ENCODE measurements at places on chromosomes 12 and 14.

DNA sequence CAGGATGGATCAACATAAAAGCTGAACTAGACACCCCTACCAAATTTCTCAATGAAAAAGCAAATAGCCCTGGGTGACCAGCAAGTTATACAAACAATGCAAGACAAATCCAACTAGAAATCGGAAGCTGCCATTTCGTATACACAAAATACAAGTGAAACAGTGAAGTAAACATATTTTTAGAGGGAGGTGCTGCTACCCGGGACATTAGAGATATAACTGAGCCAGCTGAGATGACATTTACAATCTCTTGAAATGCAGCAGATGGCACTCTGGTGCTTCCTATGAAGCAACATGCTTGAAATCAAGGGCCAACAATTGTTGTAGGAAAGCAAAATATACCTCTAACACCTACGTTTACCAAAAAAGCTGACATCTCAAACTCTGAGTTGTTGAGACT, 25.5 kb downstream of the BDKRB1 start:
- DNase-seq: no peak

- no peak for DNase-seq
Measured at GRCh38 chr14:33979613-33980276, 28.9 kb upstream of the EGLN3 start.

- peak; percentile 19 for DNase-seq
Measured at GRCh38 chr12:92921877-92922276, 7.2 kb downstream of the EEA1 start.

- no peak for DNase-seq
Measured at GRCh38 chr12:15852383-15852782, 29.8 kb upstream of the STRAP start.

DNA sequence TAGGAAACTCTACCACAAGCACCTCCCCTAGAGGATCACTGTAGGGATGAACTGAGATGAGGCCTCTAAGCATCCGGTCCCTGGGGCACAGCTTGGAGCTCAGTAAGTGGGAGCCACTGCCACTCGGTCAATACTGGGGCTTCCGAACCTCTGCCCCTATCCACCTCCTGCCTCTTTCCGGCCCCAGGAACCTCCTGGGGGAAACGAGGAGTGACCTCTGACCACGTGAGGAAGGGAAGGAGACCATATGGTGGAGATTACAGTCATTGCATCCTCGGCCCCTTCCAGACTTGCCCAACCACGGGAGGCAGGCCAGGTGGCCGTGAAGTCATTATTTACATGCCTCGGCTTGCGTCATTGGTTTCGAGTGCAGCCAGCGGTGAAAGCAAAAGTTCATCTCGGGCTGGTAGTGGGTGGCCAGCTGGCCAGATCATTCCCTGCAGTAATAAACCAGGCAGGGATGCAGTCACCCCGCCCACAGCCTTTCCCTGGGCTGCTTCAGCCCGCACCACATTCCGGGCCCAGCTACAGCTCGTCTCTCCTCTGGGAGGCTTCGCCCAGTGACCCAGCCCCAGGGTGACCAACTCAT, 65.4 kb downstream of the C14orf132 start:
- no peak for DNase-seq

DNA sequence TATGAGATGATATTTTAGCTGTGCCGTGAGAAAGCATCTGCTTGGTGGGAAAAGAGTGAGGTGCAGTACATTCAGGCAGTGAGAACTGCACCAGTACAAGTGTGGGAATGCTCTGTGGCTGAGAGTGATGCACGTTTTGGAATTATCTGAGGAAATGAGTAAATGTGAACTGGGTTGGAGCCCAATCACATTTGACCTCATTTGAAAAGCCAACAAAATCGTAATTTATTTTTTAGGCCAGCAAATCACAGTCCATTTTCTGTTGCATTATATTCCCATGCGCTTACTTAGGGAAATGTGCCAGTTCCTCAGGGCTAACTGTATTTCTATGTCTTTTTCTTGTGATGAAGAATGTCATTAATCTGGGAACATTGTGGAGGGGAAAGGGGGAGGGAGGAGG, 77.3 kb downstream of the SNAPC1 start:
- DNase-seq: no peak

DNA sequence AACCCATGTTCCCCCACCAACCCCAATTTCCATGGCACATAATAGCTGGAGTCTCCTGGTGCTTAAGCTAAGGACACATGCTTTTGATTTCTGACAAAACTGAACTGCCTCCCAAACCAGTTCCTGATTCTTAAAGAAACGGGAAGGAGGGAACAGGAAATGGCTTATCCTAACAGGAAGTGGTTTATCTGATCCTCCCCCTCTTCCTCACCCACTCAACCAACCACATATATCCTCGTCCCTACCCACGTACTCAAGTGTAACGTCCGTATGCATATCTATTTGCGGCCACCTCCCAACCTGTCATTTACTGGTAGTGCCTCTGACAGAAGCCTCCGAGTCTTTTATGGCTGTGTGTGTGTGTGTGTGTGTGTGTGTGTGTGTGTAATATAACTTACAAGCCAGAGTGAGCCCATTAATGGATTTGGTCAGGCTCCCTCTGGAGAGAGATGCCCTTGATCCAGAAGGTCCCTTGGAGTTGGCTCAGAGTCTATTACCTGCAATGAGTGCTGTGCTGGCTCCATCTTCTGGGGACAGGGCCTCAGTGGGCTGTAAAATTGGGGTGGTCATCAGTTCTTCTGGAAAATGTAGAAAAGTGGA, 7.7 kb downstream of the DAZAP2 start:
- DNase-seq: peak; percentile 45

GRCh38 chr12:71935594-71935993, 3.1 kb upstream of the TPH2 start:
- no peak for DNase-seq

DNA sequence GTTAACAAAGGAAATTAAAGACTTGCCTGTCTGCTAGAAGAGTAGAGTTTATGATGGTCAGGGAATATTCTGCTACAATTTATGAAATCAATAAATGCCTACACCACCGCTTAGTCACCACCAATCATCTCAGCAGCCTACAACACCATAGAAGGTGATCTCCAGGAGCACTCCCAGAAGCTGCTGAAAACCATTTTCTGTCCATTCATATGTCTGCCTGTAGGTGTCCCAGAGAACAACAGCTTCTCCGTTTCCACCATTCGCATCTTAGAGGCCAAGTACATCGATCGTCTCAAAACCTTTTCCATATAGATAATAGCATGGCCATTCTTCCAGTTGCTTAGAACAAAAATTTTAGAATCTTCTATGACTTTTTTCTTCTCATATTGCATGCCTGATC, 303.4 kb downstream of the KCNC2 start:
- no peak for DNase-seq

GRCh38 chr14:94225460-94226378, 51.6 kb downstream of the PPP4R4 start:
- DNase-seq: no peak

DNA sequence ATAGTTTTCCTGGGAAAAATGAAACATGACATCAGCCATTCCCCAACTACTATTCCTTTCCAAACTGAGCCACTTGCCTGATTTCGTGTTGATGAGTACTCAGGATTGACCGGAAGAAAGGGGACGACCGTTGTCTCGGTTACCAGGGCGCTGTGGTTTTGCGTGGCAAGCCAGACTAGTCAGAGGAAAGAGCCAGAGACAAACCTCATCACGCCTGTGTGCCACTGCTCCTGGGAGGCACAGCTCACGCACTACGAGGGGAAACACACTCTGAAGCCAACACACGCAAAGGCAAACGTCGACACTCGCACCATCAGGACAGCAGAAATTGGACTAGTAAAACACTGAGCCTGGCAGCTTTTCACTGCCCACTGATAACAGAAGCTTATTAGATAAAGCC, 35.0 kb downstream of the GIT2 start:
- no peak for DNase-seq

DNA sequence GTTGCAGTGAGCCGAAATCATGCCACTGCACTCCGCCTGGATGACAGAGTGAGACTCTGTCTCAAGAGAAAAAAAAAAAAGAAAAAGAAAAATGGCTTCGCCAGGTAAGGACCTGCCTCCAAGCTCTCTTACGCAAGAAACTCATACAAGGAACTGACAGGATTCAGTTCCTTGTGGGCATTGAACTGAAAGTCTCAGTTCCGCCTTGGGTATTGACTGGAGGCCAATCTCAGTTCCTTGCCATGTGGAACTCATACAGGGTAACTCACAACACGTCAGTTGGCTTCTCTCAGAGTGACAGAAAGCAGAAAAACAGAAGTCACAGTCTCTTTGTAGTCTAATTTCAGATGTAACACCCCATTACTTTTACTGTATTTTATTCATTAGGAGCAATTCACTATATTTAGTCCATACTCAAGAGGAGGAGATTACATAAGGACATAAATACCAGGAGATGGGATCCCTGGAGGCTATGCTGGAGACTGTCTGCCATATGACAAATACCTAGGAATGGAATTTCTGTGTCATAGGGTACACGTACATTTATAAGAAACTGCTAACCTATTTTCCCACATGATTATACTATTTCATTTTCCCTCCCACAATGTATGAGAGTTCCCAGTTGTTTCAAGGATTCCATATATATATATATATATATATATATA, 11.4 kb upstream of the NOPCHAP1 start:
- no peak for DNase-seq

DNA sequence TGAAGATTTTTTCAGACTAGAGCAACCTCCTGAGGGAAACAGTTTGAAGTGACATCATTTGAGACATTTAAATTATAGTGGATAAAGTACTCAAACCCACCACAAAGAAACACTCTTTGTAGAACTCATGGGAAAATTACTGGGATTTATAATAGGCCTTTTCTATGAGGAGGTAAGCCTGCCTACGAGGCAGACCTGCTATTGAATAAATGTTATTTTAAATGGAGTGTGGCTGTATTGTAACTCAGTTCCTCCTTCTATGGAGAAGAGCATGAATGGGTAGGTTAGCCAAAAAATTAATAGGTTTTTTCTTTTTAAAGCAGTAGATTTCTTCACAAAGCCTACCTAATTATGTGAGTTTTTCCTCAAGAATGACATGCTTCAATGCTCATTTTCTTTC, 63.7 kb upstream of the PLEKHA5 start:
- DNase-seq: no peak

DNA sequence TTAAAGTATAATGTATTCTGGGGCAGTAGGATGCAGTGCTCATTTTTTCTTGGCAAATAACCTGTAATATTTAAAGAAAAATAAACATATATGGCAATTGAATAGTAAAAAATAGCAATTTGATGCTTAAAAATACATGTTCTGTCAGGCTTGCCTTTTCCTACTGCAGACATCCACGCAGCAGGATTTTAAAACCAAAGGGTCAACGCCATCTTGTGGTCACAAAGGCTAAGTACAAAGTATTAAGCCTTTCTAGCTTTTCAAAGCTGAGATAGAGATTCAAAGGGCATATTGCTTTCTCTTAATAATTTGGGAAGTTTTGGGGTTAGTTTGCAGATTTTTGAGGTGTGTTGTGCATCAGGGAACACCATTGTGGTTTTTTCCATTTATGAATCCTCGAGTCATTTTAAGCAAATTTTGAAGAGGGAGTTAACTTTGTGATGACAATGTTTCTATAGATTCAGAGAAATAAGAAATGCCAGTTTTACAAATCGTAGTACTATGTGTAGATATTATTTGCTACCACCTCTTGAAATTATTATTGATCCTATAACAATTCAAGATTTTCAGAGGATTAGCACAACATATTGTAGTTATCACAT, 4.7 kb upstream of the CCER1 start:
- no peak for DNase-seq

DNA sequence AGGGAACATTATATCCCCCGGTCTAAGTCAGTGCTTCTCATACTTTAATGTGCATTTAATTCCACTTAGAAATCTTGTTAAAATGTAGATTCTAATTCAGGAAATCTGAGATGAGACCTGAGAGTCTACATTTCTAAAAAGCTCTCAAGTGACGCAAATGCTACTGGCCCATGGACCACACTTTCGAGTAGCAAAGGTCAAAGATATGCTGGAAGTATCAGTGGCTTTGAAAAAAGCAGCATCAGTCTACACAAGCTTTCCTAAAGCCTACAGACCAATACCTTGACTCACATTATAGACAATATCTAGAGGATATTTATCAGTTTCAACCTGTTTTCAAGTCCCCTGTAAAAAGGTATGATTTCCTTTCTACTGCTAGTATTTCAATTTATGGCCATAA, 248.6 kb downstream of the CEP128 start:
- no peak for DNase-seq

- no peak for DNase-seq
Measured at GRCh38 chr14:79614448-79614847, 596.9 kb downstream of the DIO2 start.

DNA sequence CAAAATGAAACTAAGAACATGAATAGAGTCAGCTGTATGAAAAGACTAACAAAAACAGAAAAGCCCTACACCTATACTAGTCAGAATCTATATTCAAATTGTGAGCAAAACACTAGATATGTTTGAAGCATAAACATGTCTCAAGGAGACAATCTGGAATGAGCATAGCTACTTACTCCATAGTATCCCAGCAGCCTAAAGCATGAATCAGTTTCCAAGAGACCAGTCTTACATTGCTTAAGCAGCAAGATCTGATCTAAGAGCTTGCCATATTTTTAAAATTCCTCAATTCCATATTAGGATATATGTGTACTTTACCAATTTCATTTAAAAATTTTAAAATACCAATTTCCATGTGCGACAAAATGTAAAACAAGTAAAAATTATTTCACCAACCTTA, 7.7 kb downstream of the CAPS2 start:
- no peak for DNase-seq

DNA sequence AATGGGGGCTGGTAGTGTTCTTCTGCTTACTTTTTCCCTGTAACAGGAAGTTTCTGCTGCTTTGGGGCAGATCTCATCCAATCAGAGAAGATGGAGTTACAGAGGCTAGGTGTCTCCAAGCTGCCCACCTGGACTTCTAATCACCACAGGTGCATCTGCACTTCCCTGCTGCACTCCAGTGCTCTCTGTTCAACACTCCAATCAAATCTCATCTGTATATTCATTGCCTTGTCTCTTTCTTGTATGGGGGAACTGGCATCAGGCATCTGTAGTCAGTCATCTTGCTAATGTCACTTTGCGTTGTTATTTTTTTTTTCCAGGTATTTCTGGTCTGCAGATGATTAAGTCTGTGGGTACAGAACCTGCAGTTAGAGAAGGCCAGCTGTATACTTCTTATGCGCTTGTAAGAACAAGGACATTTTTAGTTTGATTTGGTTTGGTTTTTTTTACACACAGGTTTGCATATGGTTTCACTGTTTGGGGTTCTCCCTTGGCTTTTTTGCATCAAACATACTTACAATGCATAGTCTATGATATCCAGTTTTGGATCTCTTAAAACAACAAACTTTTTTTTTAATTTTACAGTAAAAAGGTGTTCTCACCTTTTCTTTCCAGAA, 116.0 kb downstream of the METTL25 start:
- no peak for DNase-seq

DNA sequence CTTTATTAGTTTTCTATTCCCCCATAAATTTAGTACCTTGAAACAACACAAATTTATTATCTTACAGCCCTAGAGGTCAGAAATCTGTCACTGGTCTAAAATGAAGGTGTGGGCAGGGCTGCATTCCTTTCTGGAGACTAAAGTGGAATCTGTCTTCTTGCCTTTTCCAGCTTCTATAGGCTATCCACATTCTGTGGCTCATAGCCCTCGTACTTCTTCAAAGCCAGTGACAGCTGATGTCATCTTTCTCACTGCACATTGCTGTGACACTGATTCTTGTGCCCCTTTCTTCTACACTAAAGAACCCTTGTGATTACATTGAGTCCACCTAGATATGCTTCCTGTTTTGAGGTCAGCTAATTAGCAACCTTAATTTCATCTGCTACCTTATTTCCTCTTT, 23.2 kb upstream of the DCN start:
- DNase-seq: no peak

- no peak for DNase-seq
Measured at GRCh38 chr12:115335594-115335993, 651.6 kb upstream of the TBX3 start.

Data from activated CD4-positive, alpha-beta T cell treated with anti-CD3 and anti-CD28 coated beads for 48 hours (primary cell).